ENCODE measurements at places on chromosomes 5 and 9.

DNA sequence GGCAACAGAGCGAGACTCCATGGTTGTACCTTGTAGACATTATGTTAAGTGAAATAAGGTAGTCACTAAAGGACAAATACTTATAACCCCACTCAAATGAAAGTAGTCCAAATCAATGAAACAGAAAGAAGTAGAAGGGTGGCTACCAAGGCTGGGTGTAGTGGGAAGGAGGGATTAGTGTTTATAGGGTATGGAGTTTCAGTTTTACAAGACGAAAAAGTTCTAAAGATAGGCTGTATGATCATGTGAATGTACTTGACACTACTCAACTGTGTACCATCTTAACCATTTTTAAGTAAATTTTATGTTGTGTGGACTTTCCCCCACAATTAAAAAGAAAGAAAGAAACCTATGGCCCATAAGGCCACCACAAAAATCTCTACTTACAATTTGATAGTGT is 32.2 kb downstream of the ALDH7A1 start:
- DNase-seq = no peak

- no peak for DNase-seq
These were observed 423.7 kb upstream of the ST8SIA4 start for GRCh38 chr5:101326766-101327165.

DNA sequence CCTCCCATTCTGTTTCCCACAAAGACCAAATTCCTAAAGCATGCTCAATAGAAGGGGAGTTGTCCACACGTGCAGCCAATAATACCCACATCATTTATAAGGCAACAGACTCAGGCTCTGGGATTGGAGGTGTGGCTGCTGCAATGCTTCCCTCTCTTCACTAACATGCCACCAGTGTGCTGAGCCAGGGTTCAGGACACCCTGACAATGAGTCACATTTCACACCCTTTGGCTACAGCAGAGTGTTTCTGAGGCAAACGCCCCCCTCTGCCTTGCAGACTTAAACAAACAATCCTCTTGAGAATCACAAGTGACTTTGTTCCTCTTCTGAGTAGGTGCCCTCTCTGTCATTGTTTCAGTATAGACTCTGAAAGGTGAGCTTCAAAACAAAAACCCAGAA is 189.3 kb upstream of the TLE4 start:
- no peak for DNase-seq

DNA sequence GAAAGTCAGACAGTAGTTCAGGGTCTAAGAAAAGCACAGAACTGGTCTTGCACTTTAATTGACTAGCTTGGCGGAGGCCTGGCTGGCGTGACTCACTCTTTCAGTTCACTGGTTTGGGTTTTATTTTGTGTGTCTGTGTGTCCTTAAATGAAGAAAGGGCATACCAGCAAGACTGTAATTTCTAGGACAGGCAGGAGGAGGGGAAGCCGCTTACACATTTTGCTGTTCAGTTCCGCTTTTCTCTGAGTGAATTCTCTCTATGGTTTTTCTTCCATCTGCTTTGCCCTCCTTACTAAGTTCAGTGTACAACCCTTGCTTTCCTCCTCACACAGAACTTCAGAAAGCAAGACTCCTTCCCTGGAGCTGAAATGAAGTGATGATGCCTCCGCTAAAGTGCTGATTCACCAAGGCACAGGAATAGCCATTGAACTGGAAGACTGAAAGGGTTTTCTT is 150.8 kb downstream of the MEF2C start:
- DNase-seq = no peak

GRCh38 chr5:120644516-120644915 is 180.4 kb downstream of the PRR16 start:
- no peak for DNase-seq

GRCh38 chr5:133683646-133684596 is 71.6 kb upstream of the FSTL4 start:
- DNase-seq = no peak

- no peak for DNase-seq
These were observed 86.6 kb upstream of the EQTN start for GRCh38 chr9:27383524-27383923.

- DNase-seq = no peak
These were observed 898.5 kb upstream of the SEMA6A start for GRCh38 chr5:117473165-117473564.

DNA sequence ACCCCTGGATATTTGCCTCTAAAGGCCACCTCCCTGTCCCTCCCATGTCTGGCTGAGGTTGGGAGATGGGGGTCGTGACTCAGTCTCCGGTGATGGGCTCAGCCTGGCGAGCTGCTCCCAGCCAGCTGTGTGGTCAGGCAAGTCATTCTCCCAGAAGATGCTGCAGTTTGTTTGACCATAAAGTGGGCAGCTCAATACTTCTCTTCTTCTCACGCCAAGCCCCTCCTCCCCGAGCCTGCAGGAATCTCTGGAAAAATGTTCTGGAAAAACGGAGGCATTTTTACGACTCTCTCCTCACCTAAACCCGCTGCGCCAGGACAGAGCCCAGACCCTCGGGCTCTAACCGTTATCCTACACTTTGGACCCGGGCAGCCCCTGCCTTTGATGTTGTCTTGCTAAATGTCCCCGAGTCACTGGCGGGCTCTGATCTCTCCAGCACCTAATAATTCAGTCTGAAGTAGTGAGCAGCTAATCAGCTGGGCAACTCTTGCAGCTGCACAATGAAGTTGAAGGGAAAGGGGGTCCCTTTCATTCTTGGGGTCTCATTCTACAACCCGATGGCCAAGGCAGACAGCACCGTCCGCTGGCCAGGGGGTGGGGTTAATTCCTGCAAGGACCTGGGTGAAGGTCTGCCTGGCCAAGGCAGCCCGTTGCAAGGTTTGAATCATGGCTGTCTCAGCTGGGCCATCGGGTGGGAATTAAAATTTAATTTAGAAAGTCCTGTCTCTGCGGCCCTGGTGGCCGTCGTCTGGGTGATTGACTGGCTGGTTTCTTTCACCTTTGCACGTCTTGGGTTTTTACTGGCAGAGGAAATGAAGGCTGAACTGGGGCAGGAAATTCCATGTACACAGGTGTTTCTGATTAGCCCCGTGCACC is 12.3 kb downstream of the DCANP1 start:
- DNase-seq = no peak

DNA sequence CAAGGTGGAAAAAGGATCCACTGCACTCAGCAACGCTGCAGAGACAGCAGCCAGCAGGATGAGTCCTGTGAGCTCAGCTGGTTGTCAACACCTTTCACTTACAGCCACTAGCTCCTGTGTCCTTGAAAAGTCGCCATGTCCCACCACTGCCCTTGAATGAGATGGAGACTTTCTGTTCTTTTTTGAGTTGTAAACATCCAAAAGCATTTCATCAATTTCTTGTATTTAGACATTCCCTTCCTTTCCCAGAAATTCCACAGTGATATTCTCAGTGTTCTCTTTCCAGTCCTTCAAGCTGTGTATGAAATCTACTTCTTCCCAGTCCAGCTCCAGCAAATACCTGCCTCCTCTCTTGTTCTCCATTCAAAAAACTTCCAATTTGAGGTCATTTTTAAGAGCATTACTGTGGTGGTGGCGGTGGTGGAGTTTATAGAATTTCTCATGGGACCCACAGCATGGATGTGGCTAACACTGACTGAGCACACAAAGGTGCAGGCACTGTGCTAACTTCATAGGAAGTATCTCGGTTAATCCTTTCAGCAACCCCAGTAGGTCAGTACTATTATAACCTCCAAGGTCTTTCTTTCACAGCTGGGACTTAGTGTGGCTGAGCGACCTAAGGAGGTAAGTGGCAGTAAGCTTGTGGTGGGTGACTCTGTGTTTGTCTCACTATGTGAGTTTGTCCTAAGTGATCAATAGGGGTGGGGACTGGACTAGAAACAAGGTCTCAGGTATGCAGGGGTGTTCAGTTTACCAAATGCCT is 15.0 kb upstream of the GPX3 start:
- no peak for DNase-seq

DNA sequence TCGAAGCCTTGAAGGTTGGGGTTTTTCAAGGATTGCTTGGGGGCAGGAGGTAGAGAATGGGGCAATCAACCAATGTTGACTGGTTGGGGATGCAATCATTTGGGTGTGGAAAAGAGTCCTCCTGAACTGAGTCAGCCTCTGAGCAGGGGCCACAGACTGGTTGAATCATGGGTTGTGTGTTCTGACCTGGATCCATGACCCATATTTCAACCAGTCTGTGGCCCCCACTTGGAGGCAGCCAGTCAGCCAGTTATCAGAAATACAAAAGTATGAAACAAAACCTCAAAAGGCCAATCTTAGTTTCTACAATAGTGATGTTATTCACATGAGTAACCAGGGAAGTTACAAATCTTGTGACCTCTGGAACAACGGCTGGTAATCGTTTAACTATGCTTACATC is 81.4 kb upstream of the RANBP6 start:
- no peak for DNase-seq

DNA sequence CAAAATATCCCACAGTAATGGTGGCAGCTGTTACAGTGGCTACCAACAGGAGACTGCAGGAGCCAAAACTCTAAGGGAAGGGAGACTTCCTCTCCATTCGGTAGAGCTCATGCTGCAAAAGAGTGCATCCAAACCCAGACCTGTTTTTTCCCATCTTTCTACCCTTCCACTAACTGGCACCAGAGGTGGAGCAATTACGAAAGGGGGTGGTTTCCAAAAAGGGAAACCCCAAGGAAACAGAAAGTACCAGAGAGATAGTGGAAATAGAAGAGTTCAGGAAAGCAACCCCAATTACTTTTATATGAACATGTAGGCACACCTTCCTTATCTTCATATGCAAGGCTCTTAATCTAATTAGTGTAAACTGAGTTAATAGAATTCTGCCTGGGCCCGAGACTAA is 7.3 kb upstream of the WDR41 start:
- DNase-seq = no peak

DNA sequence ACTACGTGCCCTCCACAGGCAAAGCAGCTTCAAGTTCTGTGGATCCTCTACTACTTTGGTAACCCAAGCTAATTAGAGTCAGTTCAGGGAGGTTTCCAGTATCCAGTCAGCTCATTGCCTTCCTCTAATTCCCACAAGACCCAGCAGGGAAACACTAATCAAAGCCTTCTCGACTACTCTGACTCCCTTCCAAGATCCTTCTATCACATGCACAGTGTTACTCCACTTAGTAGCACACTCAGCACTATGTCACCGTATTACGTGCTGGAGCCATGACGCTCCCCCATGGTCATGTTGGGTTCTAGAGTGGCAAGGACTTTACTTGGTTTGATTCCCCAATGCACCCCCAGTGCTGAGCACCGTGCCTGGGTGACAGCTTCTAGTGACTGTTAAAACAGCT is 53.0 kb downstream of the DCP2 start:
- no peak for DNase-seq

- no peak for DNase-seq
These were observed 87.0 kb downstream of the SLF1 start for GRCh38 chr5:94705427-94705826.

DNA sequence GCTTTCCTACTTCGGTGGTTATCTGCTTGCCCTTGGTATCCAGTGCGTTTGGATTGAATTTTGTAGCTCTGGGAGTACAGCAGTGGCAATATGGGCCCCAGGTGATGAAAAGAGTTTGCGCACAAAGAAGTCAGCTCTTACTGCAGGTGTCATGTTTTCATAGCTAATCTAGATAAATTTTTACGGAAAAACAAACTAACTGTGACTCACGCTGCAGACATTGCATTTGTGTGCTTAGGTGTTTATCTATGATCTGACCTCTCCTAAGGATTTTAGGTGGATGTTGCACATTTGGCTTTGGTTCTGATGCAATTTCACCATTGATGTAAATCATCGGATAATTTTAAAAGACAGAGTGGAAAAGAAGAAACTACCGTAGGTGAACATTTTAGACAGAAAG is 92.1 kb downstream of the VCAN start:
- no peak for DNase-seq

- DNase-seq = peak; percentile 56
These were observed 11.3 kb downstream of the MYOZ3 start for GRCh38 chr5:150672237-150672883.

DNA sequence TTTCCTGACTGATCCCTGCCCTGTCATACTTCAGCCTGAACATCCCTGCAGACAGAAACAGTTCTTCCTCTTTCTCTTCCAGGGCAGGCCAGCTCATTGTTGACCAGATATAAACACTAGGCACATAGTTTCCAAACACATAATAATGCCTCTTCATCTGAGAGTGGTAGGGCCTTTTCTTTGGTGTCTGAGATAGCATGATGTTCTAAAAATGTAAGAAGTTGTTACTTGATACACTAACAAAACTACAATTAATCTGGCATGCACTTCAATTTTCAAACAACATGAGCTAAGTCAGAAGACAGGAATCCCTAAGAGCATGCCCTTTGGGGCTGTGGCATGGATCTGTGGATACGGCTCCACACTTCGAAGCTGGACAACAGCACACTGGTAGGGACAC is 246.6 kb downstream of the SPOCK1 start:
- no peak for DNase-seq

GRCh38 chr9:136014147-136014923 is 53.2 kb upstream of the UBAC1 start:
- DNase-seq = no peak

DNA sequence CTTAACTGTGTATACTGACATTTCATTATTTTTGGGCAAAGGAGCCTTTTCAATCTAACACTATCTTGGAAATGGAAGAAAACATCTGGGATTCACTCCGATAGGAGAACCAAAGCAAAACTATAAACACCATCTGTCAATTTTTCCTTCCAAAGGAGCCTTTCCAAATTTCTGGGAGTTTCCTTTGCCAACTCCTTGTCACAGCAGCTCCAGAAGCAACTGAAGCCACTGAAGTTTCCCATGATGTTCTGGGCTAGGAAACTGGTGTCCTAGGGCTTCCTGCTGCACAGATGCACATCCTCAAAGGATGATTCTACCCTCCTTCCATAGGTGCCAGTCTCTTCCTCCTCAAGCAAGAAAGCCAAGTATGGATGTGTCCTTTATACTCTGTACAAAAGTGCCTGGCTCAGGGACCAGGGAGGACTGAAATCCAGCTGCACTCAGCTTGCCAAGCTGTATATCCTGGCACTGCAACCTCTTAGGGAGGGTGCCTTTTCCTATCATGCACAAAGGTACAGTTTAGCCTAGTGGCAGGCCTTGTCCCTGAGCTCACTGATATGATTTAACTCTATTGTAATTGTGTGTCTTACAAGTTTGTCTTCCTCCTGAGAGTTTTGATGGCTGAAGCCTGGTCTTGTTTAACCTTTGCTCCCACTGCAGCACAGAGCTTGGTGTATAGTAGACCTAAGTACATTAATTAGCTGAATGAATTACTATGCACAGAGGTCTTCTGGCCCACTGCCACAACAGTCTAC is 8.4 kb upstream of the UBAP1 start:
- DNase-seq = no peak

- DNase-seq = no peak
These were observed 125.6 kb upstream of the SLCO6A1 start for GRCh38 chr5:102624405-102624804.

DNA sequence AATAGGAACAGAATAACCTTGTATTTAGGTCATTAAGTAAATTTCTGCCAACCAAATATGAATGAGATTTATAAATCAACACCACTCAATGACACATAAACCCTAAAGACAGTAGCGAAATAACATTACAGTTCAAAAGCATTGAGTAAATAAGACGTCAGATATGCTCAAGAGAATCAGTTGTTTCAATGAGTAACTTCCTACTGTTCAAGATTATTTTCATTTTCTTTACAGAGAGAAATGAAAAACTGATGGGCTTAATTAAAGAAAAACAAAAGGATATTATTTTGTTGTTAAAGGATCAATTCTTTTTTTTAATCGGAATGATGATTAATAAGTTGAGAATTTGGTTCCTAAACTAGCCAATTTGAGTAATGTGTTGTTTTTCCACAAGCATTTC is 150.1 kb downstream of the BNC2 start:
- DNase-seq = no peak
